NB4 (cell line): ENCODE measurements at places on chromosomes 11 and 22.

GRCh38 chr11:117188620-117189081, 10.1 kb downstream of the SIDT2 start:
- no peak for DNase-seq

DNA sequence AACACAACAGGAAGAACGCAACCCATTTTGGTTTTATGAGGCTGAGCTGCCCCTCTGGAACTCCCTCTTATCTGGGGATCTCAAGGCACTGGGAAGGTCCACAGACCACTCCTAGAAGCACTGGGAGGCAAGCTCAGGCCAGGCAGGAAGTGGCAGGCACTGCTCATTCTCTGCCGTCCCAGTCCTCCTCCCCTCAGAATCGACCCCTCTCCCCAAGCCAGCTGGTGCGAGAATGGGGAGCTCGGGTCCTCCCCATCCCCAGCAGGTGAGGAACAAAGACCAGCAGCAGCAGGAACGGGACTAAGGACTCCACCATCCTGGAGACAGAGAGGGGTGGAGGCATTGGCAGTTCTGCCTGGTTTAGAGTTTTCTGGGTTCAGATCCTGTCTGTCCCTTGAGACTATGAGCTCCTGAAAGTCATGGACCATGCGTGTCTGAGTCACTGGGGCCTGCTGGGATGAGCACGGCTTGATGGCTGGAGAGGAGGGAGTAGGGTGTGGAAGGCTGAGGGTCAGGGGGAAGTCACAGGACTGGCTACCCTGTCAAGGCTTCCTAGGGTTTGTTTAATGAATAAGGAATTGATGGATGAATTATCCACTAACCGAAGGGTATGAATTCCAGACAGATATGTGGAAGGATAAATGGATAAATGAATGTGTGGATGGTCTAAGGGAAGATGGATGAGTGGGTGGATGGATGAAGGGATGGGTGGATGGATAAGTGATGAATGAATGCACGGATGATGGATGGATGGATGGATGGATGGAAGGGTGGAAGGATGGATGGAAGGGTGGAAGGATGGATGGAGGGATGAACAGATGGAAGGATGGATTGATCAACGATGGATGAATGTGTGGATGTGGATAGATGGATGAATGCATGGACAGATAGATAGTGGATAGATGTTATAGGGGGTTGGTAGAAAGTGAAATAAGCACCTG, 6.4 kb downstream of the MYEOV start:
- peak; percentile 80 for DNase-seq

DNA sequence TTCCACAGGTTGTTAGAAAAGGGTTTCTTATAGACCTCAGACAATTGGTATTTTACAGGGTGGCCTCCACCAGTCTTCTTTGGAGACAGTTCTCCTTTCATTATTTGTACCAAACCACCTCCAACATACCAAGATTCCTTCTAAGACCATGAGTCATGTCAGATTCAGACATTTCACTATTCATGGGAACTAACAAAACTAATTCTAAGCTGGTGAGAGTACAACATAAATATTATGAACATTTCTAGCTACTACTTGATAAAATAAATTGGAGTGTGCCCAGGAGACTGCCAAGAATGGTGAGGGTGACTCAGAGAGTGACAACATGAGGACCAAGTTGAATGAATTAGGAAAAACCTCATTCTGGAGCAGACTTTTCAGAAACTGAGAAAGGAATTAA, 494.6 kb upstream of the LRRC4C start:
- no peak for DNase-seq

DNA sequence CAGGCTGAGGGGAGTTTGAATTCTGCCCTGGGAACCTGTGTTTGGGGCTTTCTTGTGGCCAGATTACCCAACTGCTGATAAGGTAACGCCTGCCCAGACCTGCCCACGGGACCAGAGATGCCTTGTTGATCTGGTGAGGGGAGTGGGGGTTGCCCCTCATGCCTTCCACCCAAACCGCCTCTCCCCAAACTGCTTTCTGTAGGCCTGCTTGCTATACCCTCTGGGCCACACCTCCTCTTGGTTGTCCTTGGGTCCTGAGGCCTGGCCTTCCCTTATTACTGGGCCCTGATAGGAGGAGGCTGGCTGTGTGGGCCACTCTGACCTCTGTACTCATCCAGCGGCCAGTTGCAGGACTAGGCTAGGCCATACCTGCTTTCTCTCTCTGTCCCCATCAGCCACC, 3.4 kb downstream of the P2RY2 start:
- peak; percentile 58 for DNase-seq

- no peak for DNase-seq
Observed at GRCh38 chr11:101553891-101554292, 29.9 kb downstream of the TRPC6 start.

GRCh38 chr11:125448136-125448535, 47.9 kb downstream of the FEZ1 start:
- DNase-seq, result no peak

DNA sequence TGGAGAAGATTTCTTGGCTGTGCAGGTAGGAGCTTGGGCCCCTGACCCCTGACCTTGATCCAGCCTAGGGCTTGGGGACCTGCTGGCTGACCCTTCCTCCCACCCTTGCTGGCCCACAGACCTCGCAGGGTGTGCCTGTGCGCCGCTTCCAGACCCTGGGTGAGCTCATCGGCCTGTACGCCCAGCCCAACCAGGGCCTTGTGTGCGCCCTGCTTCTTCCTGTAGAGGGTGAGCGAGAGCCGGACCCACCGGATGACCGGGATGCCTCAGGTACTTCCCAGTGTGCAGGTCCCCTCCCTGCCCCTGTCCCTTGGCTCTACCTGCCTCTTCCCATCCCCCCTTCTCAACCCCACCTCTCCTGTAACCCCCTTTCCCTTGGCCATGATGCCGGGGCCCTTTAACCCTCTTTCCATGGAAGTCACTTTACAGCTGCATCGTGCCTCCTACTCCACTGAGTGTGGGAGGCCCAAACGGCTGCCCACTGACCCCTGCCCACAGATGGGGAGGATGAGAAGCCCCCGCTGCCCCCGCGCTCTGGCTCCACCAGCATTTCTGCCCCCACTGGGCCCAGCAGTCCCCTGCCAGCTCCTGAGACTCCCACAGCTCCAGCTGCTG, 3.8 kb downstream of the INPPL1 start:
- no peak for DNase-seq

DNA sequence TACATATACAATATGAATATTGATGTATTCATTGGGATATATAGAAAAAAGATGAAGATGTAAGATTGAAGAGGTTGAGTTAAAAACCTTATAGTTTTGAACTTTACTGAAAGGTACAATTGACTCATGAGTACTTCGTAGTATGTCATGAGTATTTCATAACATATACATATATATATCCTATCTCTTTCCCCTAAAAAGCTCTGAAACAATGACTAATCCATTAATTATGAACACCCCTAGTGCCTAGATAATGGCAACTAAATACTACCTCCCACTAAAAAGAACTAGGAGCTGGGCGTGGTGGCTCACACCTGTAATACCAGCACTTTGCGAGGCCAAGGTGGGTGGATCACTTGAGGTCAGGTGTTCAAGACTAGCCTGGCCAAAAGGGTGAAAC, 31.5 kb downstream of the SLC35F2 start:
- DNase-seq, result no peak

GRCh38 chr11:81135570-81135969, 1598.1 kb downstream of the FAM181B start:
- DNase-seq, result no peak

GRCh38 chr11:112051768-112052167, 22.0 kb downstream of the PIH1D2 start:
- no peak for DNase-seq

GRCh38 chr11:47551086-47551485, 1.8 kb downstream of the CELF1 start:
- DNase-seq, result peak; percentile 62

DNA sequence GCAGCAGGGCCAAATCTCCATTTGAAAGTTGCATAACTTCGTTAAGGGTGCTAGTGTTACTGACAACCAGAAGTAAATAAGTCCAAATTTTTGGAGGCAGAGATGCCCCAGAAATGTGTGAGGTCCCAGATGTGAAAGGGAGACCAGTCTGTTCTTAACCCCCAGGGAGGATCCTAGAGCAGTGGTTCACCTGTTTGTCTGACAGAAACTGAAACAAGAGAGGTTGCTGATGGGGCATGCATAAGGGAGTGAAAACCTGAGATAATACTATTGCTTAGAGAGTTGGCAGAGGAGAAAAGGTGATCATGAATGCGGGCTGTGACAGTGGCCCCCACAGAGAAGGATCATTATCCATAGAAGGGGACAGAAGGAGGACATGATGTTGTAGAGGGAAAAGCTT, 3.8 kb downstream of the CBLIF start:
- no peak for DNase-seq

DNA sequence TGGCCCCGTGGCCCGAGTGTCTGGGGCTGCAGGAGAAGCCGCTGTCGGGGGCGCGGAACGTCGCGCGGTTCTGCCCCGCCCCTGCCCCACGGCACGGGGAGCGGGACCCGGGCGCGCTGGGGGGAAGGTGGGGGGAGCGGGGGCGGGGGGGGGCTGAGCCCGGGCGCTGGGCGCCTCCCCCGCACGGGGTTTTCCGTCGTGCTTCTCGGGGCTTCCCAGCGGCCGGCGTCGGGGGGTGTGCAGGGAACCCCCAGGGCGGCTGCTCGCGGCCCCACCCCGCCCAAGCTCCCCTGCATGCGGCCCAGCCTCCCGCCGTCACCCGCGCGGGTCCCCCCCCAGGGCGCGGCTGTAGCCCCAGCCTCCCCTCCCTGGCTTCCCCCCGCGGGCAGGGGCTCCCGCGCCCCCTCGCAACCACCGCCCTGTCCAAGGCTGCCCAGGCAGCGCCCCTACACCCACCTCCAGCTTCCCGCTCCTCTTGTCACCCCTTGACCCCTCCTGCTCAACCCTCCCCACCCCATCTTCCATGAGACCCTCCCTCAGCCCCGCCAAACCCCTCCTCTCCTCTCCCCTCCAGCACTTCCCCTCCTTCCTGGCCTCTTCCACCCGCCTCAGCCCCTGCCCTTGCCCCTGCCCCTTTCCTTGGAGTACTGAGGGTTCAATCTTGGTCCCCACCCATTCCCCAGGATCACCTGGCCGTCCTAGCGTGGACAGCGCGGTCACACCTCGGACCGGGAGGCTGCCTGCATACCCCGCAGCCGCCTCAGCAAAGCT, 1.7 kb downstream of the IL17REL start:
- DNase-seq, result no peak

GRCh38 chr11:2576111-2576510, 123.7 kb downstream of the KCNQ1OT1 start:
- DNase-seq, result no peak

GRCh38 chr11:115214644-115215234, 289.5 kb downstream of the CADM1 start:
- no peak for DNase-seq

DNA sequence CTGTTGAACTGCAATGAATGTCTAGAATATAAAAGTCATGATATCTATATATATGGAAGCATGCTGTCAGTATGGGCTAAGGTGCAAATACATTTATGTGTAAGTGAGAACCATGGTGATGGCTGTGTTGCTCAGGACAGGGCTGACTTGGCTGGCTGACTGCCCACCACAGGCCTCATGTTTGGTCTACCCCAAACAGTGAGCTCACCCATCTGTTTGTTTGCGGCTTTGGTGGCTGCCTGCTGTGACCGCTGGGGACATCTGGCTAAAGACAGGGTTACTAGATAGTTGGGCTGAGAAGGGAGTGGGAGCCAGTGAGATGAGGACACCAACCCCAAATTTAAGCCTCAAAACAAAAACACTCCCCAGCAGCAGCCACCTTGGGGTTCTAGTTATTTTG, 6.3 kb downstream of the CD44 start:
- DNase-seq, result peak; percentile 74

DNA sequence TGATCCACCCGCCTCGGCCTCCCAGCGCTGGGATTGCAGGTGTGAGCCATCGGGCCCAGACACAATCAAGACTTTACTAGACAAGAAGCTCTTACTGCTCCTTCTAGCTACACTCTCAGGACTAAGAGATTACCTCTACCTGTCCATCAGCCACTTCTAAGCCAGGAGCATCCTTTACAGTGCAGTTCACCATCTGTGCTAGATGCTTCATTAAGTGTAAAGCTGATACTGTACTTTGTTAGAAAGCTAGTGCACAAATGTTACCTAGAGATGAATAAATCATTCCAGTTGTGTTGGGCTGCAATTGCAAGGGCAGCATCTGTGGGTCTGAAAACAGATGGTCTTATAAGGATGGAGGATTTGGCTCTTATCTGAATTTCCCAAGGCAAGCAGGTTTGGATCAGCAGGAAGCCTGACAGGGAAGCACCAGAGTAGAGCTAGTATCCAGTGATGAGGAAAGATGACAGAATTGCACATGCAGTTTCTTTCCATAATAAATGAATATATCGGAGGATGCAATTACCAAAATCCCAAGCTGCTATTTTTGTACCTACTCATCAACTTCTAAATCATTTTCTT, 58.3 kb downstream of the FAM168A start:
- no peak for DNase-seq

- DNase-seq, result peak; percentile 25
Observed at GRCh38 chr11:126544108-126545056, 188.9 kb downstream of the ST3GAL4 start.

DNA sequence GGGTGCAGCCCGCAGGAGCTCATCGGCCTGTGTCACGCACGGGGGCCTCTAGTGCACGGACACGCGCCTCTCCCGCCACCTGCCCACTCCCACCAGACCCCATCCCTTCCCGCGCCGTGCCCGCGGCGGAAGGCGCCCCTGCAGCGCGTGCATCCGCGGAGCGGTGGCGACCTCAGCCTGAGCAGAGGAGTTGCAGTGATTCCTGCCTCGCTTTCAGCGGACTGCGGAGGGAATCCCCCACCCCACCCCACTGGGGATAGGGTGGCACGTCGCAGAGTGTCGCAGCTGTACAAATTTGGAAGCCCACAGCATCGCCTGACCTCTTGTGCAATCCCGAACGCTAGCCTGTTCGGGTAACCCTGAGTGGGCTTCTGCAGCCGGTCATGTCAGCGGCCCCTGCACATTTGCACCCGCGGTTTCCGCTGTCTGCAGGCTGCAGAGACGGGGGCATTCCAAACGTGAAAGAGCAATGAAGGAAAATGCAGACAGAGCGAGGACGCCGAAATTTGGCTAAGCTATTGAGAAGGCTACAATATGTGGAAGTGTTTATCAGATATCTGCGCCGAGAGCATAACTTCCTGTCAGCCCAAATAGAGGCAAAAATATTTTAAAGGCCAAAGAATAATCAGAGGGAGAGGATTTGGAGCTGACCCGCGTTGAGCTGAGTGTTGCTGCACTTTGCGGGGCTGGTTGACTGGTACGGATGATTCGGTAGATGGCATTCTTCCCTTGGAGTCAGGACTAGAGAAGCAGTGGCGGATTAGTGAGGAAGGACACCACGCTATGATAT, 617 bp upstream of the ARHGAP20 start:
- no peak for DNase-seq

DNA sequence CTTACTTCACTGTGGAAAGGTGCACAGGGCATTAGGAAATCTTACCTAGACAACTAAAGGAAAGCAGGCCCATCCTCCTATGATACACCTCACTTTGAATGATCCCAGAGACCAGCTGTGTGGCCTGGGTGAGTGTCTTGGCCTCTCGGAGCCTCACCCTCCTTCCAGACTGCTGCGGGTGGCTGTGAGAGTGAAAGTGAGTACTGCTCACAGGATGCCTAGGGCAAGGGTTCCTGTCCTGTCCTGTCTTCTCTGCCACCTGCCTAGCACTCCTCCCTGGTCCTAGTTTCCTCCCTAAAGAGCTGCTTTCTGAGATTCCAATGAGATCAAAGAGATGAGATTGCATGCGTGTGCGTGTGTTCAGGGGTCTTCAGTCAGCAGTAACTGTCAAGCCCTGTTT, 19.5 kb upstream of the ADORA2A start:
- DNase-seq, result no peak

- no peak for DNase-seq
Observed at GRCh38 chr22:36722055-36722454, 18.5 kb upstream of the CACNG2 start.

GRCh38 chr22:22167791-22168189, 76.8 kb upstream of the VPREB1 start:
- DNase-seq, result no peak
